ENCODE measurements at places on chromosomes 1 and 21.

GRCh38 chr21:31366825-31367224 is 22.8 kb upstream of the TIAM1 start:
- no peak for DNase-seq

DNA sequence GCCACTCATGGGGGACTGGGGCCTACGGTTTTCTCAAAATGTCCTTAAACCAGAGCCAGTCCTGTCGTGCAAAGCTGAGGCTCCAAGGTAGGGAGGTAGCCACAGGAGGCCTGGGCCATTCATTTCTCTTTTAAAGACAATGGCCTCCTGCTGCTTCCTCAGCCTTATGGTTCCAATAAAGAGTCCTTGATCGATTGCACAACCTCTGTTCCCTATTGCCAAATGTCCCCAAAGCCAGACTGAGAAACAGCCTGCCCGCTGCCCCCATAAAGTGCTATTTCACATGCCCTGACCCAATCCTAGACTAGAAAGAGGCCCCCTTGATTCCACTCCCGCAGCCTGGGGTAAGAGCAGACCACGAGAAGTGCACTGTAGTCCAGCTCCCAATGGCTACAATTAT is 166.7 kb downstream of the CLIC6 start:
- no peak for DNase-seq

DNA sequence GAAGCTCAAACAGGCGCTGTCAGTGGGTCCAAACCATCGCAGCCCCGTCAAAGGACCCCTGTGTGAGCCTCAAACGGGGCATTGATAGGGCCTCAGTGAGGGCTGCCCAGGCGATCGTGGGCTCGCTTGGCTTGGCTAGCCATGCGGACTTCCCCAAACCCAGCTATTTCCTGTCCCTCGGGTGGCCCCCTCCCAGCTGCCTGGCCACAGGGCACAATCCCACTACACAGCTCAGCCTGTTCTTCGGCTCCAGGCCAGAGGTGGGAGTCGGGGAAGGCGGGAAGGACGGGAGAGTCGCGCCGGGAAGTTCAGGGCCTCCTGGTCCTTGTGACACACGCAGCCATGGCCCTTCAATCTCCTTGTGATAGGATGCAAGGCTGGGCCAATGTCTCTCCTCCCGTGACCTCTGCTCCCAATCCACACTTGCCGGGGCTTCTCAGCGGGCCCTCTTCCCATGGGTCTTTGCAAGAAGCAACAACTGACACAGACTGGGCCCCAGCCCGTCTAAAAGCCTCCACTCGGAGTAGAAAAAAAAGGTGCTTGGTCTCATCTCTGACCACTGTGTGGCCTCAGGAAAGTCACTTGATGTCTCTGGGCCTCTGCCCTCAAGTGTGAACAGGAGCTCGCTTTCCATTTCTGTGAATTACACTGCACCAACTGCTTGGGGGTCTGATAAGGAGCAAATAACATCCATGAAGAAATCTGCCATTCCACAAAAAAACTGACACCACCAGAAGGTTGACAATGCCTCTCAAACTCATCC is 7.1 kb upstream of the MATN1 start:
- DNase-seq, result no peak

- DNase-seq, result no peak
Observed at GRCh38 chr1:202247837-202248795, 54.5 kb downstream of the LGR6 start.

DNA sequence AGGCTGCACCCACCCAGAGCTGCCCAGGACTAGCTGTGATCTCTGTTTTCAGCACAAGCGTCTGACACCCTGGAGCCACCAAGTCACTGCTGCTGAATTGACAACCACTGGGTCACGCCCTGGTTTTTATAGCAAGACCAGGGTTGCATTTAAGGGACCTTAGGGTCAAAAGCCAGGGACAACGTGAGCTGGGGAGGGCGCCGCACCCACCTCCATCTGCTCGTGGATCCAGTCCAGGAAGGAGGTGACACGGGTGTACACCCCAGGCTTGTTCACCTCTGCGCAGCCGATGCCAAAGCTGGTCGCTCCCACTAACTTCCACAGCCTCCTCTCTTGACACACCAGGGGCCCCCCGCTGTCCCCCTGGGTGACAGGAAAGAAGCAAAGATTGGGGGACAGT is 9.2 kb upstream of the TFF1 start:
- DNase-seq, result no peak

DNA sequence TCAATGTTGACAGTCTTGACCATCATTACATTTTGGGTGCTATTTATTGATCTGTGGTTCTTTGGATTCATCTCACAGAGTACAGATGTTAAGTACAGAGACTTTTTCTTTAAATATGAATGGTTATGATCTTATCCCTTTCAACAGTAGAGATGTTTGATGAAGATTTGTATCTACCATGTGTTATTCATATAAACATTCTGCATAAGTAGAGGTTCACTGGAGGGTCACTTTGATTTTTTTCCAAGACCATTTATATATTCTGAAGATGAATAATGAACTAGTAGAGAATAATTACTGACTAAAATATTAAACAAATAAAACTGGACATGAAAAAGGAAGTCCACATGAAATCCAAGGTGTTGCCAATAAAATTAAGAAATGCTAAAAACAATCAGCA is 28.6 kb upstream of the HUNK start:
- DNase-seq, result no peak

DNA sequence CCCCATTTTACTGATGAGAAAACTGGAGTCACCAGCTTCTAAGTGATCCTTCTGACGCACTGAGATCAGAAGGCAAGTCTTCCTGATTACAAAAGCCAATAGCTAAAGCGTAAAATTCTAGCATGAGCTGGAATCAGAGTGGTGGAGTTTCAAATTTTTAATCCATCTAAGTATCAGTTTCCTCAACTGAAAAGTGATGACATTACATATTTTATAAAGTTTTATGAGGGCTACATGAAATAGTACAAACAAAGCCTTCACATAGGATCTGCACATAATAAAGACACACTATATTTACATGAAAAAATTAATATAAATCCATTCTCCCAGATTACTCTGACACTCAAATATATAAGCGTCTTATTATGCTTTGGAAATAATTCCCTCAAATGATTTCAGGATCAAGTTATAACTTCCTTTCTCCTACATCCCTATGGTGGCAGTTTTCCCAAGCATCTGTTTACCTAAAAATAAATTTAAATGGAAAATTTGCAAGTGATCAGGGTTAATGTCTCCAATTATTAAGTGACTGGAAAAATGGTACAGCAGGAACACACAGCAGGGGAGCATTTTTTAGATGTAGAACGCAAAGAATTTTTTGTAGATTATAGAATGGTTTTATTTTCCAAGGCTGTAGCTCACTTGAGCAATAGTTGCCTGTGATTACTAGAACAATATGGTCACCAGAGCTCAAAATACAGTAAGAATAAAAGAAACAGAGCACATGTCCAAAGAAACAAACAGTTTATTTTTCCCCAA is 490.4 kb upstream of the C1orf87 start:
- DNase-seq, result no peak

DNA sequence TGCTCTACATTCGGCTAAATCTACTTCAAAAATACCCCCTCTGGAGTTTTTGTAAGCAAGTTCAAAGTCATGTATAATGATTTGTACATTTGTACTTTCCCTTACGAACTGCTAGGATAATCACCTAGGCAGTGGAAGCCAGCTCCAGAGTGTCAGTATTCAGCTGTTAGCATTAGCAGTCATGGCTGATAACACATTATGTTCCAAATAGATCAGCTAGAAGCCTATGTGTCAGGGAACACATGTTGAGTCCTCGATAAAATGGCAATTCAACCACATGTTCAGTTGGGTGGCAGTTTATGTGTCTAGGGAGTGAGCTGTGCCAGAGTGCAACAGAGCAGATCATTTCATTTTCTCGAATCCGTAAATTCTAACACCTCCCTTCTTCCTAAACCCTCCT is 65.8 kb upstream of the KRTAP11-1 start:
- DNase-seq, result no peak

DNA sequence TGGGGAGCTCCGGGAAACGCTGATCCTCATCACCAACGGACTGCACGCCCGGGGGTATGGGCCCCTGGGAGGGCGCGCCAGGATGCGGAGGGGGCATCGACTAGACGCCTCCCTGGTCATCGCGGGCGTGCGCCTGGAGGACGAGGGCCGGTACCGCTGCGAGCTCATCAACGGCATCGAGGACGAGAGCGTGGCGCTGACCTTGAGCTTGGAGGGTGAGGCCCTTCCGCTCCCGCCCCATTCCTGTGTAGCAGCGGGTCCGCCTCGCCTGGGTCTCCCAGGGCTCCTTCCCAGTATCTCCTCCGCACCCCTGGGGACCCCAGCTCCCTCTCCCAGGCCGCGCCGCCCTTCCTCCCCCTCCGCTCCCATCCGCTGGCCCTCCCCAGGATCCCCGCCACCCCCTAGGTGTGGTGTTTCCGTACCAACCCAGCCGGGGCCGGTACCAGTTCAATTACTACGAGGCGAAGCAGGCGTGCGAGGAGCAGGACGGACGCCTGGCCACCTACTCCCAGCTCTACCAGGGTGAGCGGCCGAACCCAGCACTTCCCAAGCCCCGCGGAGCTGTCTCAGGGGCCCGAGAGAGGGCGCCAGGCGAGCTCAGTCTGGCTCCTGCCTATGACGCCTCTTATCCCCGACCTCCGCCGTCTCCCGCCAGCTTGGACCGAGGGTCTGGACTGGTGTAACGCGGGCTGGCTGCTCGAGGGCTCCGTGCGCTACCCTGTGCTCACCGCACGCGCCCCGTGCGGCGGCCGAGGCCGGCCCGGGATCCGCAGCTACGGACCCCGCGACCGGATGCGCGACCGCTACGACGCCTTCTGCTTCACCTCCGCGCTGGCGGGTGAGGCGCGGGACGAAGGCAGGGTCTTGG is 5.0 kb downstream of the HAPLN2 start:
- DNase-seq, result peak; percentile 72

DNA sequence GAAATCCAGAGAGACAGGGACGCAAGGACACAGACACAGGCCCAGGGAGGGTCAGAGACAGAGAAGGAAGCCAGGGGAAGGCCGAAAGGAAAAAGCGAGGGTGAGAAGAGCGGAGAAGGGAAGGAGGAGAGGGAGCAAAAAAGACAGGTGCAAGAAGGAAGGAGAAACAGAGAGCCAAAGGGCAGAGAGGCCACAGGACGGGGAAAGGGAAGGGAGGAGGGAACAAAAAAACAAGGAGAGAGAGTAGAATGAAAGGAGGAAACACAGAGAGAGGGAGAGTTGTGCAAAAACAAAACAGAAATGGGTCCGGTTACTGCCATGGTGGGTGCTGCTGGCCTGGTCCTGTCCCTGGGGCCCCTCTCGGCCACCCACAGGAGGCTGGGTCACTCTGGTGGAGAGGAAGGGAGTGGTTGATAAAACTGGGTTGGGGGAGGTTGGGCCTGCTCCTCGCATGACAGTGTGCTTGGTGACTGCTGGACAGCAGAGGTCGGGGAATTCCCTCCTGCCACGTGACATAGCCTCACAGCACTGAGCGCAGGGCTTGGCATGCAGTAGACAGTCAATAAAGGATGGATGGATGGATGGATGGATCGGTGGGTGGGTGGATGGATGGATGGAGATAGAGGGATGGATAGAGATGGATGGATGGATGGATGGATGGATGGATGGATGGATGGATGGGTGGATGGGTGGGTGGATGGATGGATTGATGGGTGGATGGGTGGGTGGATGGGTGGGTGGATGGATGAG is 64.8 kb downstream of the RAP1GAP start:
- DNase-seq, result no peak

GRCh38 chr1:53728702-53729455 is 10.1 kb downstream of the GLIS1 start:
- DNase-seq, result no peak

DNA sequence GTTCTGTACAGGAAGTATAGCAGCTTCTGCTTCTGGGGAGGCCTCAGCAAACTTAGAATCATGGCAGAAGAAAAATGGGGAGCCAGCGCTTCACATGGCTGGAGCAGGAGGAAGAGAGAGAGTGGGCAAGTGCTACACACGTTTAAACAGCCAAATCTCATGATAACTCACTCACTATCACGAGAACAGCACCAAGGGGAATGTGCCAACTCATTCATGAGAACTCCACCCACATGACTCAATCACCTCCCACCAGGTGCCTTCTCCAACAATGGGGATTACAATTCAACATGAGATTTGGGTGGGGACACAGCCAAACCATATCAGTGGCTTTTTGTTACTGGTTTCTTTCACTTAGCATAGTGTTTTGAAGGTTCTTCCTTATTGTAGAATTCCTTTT is 138.6 kb downstream of the SYT14 start:
- no peak for DNase-seq

- peak; percentile 25 for DNase-seq
Observed at GRCh38 chr1:221776495-221777301, 34.8 kb upstream of the DUSP10 start.

DNA sequence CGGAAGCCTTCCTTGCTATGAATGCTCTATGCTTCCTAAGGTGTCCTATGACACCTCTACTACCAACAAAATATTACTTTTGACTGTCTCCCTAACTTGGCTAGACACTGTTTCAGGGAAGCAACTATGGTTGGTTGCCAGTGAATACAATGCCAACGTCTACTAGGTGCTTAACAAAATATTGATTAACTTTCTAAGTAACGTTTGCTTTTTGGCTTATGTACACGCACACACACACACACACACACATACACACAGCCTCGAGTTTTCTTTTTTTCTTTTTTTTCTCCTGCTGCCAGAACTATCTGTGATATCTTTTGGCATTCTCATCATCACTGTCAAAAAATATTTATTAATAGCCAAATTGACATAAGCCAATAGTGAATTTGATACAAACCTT is 864.0 kb downstream of the PLA2G4A start:
- DNase-seq, result no peak

DNA sequence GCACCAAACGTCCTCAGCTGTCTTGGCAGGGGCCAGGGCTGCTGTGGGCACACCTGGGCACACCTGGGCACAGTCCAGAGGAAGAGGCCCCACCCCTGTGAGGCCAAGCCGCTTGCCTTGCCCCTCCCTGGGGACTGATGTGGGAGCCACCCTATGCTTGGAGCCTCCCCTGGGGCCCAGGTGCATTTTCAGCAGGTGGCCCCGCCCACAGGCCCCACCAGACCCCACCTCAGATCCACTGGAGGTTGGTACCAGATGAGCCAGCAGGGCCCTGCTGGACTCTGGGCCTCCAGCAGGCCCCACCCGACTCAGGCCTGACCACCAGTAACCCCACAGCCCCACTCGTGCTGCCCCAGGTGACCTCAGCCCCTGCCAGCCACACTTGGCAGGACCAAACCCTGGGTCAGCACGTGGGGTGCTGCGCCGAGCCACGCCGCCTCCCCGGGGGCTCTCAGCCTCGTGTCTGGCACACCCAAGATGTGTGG is 8.8 kb downstream of the SLC19A1 start:
- no peak for DNase-seq

GRCh38 chr1:156508955-156509234 is 8.3 kb upstream of the MEF2D start:
- no peak for DNase-seq

DNA sequence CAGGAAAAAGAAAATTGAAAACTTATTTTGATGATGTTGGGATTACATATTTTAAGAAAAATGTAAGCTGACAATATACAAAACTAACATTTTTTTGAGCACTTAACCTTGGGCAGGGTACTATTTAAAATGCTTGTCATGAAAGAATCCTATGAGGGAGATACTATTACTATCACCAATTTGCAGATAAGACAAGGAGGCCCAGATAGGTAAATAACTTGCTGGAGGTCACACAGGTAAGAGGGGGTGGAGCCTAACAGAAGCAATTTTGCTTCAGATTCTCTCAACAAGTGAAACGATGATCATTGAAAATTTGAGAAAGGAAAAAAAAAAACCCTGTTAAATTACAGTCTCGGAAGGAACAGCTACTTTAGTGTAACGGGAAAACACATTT is 1.2 kb downstream of the GART start:
- DNase-seq, result no peak
